ENCODE measurements at places on chromosomes 13 and 19.

- no peak for DNase-seq
Observed at GRCh38 chr13:31369213-31369612, 169.4 kb downstream of the B3GLCT start.

- DNase-seq, result no peak
Observed at GRCh38 chr13:40432018-40432978, 234.1 kb downstream of the FOXO1 start.

DNA sequence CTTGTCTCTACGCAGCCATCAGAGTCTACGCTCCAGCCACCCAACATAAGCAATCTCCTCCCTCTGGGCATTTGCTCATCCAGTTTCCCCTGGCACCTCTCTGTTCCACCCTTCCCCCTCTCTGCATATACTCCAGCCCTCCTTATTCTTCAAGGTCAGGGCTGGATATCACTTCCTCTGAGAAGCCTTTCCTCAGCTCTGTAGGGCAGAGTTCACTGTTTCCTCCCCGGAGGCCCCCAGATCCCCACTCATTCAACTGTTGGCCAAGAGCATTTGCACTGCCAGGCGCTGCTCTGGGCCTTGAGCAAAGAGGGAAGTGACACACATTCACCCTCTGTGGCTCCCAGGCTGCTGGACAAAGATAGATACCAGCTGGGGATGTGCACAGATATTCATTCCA is 3.3 kb downstream of the FCGRT start:
- DNase-seq, result no peak

GRCh38 chr13:113791226-113791625 is 32.2 kb downstream of the TMEM255B start:
- DNase-seq, result no peak

GRCh38 chr13:45681113-45681512 is 21.0 kb upstream of the CBY2 start:
- no peak for DNase-seq

GRCh38 chr13:26071691-26072090 is 19.9 kb upstream of the SHISA2 start:
- DNase-seq, result no peak

DNA sequence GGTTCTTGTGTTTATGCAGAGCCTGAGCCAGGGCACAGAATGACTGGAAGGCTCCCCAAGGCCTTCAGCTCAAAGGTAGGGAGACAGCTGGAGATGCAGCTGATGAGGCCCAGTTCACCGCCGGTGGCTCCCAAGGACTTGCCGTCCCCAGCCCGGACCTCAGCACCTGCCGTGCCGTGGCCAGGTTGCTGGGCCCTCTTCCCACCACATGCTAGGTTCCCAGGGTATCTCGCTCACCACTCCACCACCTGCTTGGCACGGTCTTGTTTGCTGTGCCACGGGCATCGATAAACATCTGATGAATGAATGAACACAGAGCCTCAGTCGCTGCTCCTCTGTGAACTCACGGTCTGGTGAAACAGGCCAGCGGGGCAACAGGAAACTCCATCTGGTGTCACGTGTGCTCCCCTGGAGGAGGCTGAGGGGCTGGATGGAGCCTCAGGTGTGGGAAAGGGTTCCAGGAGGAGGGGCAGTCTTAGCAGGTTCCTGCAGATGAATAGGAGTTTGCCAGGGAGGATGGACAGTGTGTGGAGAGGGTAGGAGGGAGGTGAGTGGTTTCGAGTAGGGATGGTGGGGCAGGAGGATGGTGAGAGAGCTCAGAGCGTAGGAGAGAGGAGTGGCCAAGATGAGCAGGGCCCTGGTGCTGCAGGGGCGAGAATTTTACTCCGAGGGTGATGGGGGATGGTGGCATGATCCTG is 3.6 kb upstream of the KLK14 start:
- no peak for DNase-seq

- DNase-seq, result no peak
Observed at GRCh38 chr13:113746143-113746525, 12.9 kb upstream of the TMEM255B start.

- peak; percentile 50 for DNase-seq
Observed at GRCh38 chr13:20703780-20704458, 420 bp downstream of the IL17D start.

- DNase-seq, result no peak
Observed at GRCh38 chr19:57314146-57314545, 6.1 kb upstream of the ZNF543 start.

- no peak for DNase-seq
Observed at GRCh38 chr19:28838909-28839308, 374.0 kb downstream of the UQCRFS1 start.

GRCh38 chr13:23506807-23507291 is 63.4 kb upstream of the TNFRSF19 start:
- no peak for DNase-seq
